ENCODE measurements at places on chromosomes 2 and 18.

DNA sequence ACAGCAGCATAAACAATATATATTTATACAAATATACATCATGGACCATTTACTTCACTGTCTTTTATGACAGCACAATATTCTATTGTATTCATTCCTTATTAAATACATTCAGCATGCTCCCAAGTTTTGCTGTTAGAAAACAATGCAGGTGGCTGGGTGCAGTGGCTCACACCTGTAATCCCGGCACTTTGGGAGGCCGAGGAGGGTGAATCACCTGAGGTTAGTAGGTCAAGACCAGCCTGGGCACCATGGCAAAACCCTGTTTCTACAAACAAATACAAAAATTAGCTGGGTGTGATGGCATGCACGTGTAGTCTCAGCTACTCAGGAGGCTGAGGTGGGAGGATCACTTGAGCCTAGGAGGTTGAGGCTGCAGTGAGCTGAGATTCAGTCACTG, 39.0 kb downstream of the NPC1 start:
- no peak for DNase-seq

DNA sequence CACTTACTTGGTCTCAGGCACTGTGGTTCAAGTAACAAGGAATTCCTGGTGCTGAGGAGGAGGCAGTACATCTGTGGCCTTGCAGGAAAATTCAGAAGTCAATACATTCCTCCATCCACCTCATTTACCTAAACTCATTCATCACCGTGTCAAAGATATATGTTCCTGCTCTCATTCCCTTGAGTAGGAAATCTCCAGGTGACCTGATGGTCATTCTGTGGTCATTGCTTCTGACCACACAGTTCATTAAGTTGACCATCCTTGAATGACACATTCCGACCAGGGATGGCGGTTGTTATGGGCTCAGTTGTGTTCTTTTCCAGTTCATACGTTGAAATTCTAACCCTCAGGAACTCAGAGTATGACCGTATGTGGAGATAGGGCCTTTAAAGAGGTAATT, 2.1 kb upstream of the STK17B start:
- no peak for DNase-seq

- no peak for DNase-seq
Observed at GRCh38 chr2:133651861-133652260, 83.6 kb upstream of the NCKAP5 start.

DNA sequence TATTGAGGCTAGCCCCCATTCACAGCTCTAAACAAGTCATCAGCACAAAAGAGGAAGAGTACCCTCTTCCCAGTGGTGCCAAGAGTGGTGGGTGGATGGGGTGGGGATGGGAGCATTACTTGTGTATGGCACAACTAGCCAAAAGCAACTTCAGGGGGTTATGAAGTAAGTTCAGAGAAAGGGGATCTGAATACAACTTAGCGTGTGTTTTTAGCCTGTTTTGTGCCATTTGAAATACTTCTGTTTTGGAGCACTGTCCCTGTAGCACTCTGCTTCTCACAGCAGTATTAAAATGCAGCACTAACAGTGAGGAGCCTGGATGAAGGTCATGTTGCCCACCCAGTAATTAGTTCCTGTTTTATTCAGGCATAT, 113.5 kb downstream of the CRIM1 start:
- no peak for DNase-seq

- DNase-seq, result no peak
Observed at GRCh38 chr2:67234440-67234839, 162.7 kb upstream of the ETAA1 start.

GRCh38 chr2:215756346-215756730, 257.0 kb downstream of the MREG start:
- no peak for DNase-seq

GRCh38 chr2:42795841-42796301, 3.5 kb upstream of the HAAO start:
- no peak for DNase-seq

GRCh38 chr2:55033921-55034320, 16.3 kb downstream of the RTN4 start:
- no peak for DNase-seq

- DNase-seq, result no peak
Observed at GRCh38 chr18:1648712-1649111, 744.0 kb downstream of the ADCYAP1 start.
